ENCODE measurements at places on chromosomes 6 and 20. TPM values are rescaled to one million over a fixed set of nuclear protein-coding genes. Genes with fewer than 3 reads are reported as not detected.

The WFDC10B gene
- not detected for total RNA-seq

DNA sequence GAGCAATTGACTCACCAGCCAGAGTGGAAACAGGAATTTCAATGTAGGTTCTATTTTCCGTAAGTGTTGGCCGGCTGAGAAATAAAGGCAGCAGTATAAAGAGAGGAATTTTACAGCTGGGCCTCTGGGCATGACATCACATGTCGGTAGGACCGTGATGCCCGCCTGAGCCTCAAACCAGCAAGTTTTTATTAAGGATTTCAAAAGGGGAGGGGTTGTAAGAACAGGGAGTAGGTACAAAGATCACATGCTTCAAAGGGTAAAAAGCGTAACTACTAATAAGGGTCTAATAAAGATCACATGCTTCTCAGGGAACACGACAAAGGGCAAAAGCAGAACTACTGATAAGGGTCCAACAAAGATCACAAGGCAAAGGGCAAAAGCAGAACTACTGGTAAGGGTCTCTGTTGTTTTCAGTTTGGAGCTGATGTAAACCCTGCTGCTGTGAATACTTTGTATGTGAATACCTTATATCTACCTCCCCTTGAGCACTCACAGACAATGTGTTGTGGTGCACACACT is 9.0 kb upstream of the TULP4 start:
- no peak for DNase-seq

- no peak for DNase-seq
These were observed 100.6 kb downstream of the PRDM1 start for GRCh38 chr6:106186714-106187113.

GRCh38 chr6:27966044-27966443 is 9.0 kb downstream of the OR2B6 start:
- DNase-seq = no peak

GRCh38 chr20:51926670-51927305 is 124.5 kb upstream of the SALL4 start:
- no peak for DNase-seq

DNA sequence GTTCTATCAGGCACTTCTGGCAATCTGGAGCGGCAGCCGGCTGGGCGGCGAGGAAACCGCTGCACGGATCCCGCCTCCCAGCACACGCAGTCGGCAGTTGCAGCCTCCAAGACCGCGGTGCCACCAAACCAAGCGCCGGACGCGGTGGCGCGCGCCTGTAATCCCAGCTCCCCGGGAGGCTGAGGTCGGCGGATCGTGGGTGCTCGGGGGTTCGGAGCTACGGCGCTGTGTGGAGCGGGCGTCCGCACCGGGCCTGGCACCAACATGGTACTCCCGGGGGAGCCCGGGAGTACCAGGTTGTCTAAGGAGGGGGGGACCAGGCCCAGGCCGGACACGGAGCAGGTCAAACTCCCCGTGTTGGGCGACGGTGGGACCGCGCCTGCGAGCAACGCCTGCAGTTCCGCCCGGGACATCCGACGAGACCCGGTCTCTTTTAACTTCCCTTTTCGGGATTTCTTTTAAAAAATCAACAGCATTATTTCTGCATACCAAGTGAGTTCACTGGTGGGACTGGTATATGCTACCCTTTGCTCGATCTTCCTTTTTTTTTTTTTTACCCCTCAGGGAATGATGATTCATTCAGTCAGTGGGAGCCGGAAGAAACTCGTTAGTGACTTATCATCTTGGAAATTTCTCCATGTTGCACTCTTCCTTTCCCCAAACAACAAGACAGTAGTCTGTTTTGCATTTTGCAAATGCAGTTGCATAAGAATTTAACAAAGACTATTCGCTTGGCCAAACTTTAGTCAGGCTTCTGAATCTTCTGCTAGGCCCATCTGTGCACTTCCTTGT is 27.6 kb downstream of the ZNF311 start:
- no peak for DNase-seq

GRCh38 chr20:21175433-21175832 is 49.6 kb downstream of the KIZ start:
- DNase-seq = no peak

DNA sequence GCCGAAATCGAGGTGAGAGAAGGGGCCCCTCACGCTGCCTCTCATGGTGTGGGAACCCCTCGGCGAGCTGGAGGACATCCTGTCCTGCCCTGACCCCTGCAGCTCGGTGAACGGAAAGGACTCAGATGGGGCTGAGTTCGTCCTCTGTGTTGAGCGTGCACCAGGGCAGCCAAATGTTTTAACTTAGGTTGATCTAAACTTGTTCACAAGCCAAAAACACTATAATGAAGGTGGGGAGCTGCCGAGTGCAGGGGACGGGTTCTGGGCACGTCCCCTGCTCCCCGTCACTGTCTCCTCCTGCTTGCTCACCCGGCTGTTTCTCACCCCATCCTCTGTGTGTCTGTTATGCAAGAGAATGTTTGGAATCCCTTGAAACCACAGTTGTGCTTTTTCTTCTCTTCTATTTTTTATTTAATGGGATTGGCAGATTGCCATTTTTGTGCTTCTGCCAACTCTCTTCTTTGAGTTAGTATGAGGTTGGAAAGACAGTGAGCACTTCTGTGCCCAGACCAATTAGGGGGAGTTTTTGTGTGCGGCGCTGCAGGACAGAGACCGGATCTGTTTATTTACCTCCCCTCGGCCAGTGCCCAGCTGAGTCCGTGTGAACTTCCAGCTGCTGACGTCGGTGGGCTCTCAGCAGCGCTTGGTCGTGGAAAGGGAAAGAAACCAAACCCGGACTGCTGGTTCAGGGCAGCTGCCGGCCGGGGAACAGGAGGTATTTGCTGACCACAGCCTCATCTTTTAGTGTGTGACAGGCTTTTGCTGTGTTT is 158.1 kb downstream of the DTNBP1 start:
- no peak for DNase-seq

GRCh38 chr6:11767458-11767857 is 11.1 kb downstream of the ADTRP start:
- no peak for DNase-seq
